ENCODE measurements at places on chromosomes 5 and 9.

DNA sequence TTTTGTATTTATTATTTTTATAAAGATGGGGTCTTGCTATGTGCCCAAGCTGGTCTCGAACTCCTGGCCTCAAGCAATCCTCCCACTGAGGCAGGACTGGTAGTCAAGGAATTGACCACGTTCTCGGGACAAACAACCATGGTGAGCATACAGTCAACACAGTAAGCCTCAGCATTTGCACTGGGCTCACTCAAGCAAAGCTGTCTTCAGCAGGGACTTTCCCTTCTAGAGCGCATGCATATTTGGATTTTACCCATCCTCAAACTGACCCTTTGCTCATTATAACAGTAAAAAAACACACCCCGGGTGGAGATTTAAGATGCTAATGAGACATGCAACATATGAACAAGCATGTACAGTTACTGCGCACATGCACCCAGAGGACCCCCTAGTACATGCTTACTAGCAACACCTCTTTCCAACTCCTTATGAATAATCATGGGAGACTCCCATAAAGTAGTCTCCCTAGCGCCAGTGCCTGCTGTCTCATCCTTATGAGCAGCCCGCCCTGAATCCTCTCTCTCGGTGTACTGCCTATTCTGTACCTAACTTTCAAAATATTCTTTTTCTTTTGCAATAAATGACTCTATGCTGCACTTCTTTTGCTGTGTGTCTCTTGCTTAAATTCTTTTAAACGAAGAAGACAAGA lies 41.5 kb downstream of the C5orf22 start:
- no peak for DNase-seq

DNA sequence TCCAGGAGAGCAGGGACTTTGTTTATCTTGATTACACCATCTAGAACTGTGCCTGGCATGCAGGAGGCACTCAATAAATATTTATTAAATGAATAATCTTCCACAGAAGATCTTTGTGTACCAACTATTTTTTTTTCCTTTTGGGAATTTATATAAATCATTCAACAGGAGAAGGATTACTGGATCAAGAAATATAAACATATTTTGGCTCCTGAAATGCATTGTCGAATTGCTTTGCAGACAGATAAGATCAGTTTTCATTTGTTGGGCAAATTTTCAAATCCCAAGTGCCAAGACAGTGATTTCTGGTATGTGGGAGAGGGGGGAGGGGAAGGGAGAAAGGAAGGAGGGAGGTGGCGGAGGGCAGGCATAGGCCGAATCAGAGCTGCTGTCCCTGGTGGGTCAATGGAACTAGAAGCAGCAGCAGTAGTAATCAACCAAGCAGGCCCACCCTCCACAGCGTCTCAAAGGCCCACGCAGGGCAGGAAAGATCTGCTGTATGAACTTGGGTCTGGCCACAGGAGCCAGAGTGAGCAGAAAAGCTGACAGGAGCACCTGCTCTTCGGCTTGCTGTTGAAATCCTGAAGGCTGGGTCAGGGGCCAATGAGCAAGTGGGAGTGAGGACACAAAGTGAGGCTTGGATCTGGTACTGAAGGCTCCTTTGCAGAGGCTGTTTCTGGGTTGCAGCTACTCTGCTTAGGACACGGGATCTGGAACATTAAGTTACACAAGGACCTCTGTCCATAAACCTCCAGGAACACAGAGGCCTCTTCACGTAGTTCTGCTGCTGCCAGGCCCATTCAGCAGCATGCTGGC lies 15.8 kb upstream of the TRAF1 start:
- no peak for DNase-seq

DNA sequence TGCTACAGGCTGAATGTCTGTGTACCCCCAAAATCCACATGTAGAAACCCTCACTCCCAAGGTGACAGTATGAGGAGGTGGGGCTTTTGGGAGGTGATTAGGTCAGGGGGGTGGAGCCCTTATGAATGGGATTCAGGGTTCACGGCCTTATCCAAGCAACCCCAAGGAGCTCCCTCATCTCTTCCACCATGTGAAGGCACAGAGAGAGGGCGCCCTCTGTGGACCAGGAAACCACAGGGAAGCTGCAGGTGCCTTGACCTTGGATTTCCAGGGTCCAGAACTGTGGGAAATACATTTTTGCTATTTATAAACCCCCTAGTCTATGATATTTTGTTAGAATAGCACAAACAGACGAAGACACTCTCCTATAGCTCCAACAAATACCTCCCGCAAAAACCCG lies 53.6 kb upstream of the IRX2 start:
- no peak for DNase-seq

DNA sequence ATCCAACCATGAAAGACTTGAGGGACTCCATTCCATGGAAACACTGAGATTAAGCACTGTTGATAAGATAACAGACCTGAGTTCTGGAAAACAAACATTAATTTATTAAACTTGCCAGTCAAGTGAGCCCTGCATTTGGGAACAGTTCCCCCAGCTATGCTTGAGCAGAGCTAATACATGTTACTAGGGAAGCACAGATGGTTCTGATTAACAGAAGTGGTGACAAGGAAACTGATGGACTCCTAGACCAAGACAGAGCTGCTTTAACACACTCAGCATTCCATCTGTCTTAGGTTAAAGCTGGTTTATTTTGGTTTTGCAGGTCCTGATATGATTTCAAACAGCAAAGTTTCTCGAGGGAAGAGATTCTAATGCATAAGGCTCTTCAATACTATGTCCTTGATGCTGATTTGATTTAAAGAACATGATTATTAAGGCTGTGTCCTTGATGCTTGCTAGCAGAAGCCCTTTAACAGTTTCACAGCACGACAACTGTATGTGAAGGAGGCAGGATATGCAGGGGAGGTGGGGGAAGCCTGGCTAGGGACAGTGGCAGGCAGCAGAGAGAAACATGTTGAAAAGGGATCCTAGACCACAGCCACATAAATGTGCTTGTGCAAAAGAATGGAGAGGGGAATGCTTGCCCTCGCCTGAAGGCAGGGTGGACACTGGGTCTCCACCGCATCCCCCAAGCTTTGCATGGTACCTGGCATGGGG lies 66.2 kb downstream of the ACTBL2 start:
- no peak for DNase-seq

DNA sequence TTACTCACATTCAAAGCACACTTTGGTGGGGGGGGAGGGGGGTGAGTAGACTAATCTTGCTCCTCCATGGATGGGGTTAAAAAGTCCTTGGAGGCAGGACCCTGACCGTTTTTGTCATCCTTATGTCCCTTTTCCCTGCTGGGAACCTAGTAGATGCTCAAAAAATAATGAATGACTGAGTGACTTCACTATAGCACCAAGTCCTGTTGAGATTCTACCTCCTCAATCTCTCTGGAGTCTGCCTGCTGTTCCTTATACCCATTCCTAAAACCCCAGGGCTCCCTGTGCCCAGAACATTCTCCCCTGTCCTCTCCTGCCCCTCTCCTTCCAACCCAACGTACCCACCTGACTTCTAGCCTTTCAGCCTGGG lies 2.3 kb upstream of the CSF2 start:
- no peak for DNase-seq

GRCh38 chr9:112864403-112864802 lies 26.3 kb downstream of the SLC46A2 start:
- DNase-seq = no peak

DNA sequence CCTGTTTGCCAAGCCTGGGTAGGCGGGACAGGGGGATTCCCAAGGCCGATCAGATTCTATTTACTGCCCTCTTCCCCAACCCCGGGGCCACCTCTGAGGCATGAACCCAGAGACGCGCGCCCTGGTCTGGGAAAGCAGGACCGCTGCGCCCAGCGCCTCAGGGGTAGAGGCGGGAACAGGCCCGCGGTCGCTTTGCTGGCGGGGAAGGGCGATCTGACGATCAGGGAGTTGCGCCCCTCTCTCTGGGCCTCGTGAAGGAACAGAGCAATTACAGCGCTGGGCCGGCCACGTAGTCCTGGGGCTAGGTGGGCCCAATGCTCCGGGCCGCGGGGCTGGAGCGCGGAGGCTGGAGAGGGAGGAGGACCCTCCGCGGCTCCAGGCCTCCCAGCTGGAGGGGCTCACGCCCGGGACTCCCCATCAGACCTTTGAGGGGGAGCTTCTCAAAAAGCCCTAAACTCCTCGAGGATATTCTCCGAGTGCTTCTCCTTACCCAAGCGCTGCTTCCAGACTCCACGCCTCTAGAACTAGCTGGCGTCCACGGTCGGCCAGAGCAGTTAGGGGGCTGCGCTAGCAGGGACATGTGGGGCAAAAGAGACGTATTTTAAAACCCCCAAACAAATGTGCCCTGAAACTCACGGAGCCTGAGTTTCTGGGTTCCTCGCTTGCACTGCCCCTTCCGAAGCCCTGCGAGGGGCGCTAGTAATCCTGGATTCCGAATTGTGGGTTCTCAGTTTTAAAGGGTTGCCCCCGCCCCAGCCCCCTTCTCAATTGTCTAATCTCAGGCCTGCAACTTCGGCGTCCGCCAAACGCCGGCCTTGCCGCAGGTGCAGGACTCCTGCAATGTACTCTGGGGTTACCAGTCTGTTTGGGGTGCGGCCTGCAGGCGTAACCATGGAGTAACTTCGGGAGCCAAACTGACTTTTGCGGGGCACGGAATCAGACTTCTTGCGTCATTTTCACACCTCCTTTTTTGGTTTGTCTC lies 57.6 kb downstream of the TMEM174 start:
- DNase-seq = no peak

GRCh38 chr5:142680605-142681259 lies 5.2 kb downstream of the FGF1 start:
- no peak for DNase-seq

- no peak for DNase-seq
Measured at GRCh38 chr5:141811287-141812155, 66.7 kb downstream of the PCDH1 start.

DNA sequence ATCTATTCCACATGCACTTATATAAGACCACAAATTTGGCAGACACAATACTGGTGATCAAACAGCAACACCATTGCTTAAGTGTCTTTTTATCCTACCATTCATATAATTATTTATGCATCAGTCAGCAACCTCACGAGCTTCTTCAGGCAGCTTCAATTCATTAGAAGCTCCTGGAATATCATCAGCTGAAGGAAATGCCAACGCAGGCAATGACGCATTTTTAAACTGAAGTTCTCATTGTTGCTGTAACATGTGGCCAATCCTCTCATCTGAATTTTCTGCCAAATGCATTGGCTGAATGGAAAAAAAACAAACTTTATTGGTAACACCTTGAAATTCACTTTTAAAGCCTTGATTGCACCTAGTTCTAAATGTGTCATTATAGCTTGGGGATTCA lies 376.4 kb upstream of the RGMB start:
- no peak for DNase-seq

GRCh38 chr5:39933061-39933460 lies 508.3 kb upstream of the DAB2 start:
- no peak for DNase-seq

GRCh38 chr5:171168171-171168570 lies 140.9 kb upstream of the TLX3 start:
- DNase-seq = no peak

DNA sequence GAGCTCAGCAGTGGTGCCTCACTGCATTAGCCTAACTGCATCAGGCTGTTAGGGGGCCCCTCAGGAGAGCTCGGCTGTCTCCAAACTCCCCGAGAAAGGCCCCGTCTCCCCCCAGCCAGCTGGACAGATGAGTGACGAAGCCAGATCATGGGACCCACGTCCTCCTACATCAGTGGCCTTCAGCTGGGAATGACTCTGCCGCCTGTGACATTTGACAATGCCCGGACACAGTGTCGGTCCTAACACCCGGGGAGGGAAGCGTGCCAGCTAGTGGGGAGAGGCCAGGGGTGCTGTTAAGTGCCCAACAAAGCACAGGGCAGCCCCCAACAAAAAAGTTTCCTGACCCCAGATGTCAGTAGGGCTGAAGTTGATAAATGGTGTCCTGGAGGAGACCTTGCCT lies 375.2 kb upstream of the IRX2 start:
- no peak for DNase-seq

DNA sequence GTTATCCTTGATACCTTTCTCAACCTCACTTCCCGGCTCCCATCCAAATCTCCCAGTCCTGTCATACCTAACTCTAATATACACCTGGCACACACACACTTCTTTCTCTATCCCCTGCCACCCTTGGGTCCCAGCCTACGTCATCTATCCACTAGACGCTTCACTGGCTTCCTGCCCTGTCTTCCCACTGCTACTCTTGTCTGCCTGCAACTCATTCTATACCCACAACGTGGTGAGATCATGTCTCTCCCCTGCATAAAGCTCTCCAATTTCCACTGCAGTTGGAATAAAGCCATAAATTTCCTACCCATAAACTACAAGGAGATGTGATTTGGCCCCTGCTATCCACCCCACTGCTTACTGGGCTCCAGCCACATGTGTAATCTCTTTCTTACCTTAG lies 93.5 kb downstream of the JMY start:
- DNase-seq = no peak
